ENCODE measurements at places on chromosomes 2 and 18.

GRCh38 chr18:22344908-22345670 is 72.6 kb downstream of the CTAGE1 start:
- DNase-seq, result no peak

DNA sequence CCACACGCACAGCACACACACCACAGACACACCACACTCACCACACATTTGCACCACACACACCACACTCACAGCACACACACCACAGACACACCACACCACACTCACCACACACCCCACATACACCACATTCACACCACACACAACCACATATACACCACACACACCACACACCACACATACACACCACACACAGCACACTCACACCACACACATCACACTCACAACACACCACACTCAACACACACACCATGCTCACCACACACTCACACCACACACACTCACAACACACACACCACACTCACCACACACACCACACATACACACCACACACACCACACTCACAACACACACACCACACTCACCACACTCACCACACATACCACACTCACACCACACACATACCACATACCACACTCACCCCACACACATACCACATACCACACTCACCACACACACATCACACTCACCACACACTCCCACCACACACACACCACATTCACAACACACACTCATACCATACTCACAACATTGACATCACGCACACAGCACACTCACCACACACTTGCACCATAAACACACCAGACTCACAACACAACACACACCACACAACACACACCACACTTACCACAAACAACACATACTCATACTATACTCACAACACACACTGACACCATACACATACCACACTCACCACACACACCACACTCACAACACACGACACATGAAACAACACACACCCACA is 60.0 kb downstream of the SDC1 start:
- DNase-seq, result no peak

DNA sequence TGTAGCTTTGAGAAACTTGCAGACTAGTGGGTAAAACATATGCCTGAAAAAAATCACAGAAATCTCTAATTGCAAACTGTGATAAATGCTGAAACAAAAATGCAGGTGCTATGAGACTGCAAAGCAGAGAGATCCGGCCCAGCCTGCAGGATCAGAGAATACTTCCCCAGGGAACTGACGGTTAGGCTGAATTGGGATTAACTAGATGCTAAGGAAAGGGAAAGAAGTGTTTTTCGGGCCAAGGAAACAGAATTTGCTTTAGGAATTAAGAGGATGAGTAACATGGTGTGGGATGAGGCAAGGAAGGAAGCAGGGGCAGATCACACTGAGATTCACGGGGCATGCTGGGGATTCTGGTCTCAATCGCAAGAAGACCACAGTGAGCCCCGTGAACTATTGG is 71.5 kb downstream of the OSBPL6 start:
- no peak for DNase-seq

- DNase-seq, result no peak
These were observed 64.1 kb upstream of the RAB6C start for GRCh38 chr2:129915303-129915840.

DNA sequence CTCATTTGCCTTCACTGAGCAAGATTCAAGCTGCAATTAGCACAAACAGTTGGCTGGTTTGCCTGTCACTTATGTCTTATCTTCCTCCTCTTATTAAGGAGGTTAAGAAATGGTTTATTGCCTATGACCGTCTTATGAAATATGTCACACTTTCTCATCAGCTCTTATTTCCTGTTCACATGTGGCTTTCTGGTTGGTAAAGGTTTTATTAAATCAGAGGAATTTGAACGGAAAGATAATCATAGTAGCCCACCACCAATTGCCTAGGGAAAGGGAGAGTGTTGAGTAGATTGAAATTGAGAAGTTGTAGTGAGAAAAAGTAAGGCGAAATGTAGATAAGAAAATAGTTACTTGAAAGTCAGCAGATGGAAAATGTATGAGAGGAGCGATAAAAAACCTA is 4.2 kb upstream of the IL1R1 start:
- no peak for DNase-seq

GRCh38 chr2:114442510-114442909 is at the start of gene DPP10:
DPP10 (plus strand) TSS chr2:114442641.
- no peak for DNase-seq

DNA sequence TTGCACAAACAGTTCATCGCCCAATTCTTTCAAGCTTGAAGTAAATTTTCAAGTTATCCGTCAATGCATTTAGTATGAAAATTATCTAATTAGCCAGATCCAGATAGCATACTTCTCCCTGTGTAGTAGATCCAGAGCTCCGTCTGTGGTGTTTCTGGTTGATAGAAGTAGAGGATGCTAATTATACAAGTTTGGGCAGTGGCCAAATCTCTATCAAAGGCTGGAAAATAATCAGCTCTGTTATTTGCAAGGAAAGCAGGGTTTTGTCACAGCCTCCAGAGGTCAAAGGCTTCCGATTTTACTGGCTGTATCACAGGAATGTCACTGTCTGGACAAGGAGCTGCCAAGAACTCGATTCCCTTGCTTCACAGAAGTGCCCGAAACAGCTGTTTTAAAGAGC is 28.6 kb downstream of the LRRC30 start:
- no peak for DNase-seq

DNA sequence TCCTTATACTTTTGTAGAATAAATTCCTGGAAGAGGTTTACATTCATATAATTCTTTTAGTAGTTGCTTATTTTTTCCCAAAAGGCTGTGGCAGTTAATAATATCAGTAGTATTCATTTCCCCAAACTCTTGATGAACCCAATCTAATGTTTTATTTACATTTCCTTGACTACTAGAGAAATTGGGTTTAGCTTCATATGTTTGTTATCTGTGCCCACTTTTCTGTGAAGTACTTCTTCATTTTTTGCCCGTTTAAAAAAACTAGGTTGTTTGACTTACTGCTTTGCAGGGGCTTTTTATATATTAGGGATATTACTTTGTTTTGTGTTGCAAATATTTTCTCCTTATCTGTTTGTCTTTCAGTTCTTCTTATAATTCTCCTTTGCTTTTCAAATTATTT is 17.2 kb downstream of the RALB start:
- DNase-seq, result no peak

GRCh38 chr18:62524440-62525200 is 1.8 kb downstream of the ZCCHC2 start:
- peak; percentile 71 for DNase-seq

GRCh38 chr2:125516496-125517109 is 1139.4 kb upstream of the GYPC start:
- no peak for DNase-seq

- no peak for DNase-seq
These were observed 782 bp downstream of the MTA3 start for GRCh38 chr2:42569116-42569711.

GRCh38 chr2:45069684-45070083 is 60.4 kb upstream of the SIX2 start:
- DNase-seq, result no peak

- DNase-seq, result no peak
These were observed 98.0 kb upstream of the BZW1 start for GRCh38 chr2:200713704-200714064.

- no peak for DNase-seq
These were observed 46.5 kb downstream of the DPP10 start for GRCh38 chr2:114488841-114489530.

DNA sequence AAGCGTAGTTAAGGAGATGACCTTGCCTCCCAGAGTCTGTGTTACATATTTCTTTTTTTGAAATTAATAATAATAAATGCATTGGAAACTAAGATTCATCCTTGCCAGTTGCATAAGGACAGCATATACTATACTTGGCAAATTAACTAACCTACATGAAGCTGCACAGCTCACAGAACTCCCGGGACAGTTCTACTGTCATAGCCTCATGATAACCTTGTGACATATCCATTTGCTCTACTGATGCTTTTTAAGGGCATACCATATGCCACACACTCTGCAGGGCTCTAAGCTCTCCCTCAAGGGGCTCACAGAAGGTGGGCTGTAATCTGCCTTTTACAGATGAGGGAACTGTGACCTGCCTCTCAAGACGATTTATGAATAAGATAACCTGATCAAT is 3.8 kb downstream of the ITGB1BP1 start:
- no peak for DNase-seq

DNA sequence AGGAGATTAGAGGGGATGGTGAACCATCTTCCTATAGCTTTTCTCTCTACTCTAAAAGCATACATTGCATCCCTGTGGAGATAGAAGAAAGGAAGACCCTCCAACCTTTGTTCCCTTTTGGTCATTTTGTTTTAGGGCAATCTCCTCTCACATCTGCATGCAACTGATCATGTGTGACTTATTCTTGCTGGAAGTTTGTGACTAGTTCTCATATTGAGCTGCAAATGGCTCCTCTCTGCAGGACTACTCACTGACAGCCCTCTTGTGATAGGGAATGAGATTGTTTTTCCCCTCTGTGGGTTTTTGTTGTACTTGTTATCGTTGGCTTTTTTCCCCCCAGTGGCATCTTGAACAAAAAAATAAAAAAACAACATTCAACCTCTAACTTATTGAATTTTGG is 416.0 kb upstream of the CNTNAP5 start:
- DNase-seq, result no peak

DNA sequence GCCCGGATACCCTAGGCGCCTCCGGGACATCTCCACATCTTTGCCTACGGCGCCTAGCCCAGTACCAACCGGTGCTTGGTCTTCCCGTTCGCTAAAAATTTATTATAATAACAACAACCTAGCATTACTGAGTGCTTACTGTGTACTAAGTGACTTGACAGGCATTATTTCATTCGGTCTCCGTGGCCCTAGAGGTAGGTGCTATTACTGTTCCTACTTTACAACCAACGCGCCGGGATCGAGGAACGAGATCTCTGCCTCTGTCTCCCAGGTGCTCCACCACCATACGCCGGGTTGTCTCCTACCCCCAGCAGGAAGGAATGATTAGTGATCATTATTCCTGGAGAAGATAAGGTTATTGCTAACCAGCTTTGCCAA is 657 bp upstream of the BIN1 start:
- peak; percentile 12 for DNase-seq

- DNase-seq, result no peak
These were observed 1082.5 kb upstream of the GYPC start for GRCh38 chr2:125573432-125573831.

DNA sequence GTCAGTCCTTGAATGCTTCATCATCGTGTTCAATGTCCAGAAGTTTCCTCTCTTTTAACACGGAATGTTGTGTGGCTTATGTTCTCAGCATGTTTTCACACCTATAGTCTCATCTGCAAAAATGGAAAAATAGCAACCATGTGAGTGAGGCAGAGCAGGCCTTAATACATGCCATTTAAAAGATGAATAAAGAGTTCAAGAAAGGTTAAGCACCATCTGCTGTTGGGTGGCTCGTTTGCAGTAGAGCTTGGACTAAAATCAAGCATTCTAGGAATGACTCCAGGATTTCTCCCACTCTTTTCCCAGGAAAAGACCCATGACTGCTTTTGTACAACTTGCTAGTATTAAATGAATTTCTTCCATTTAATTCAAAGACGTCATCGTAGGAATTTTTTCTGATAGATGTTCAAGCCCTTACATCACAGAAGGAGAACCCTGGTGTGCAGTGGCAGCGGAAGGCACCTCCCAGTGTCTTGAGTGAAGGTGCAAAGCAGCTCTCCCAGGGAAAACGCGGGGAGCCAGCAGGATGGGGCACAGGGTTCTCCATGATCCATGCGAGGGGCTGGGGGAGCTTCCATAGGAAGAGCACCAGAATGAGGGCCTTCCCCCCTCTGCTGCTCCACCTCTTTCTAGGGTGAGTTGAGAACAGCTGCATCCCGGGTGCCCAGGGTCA is 9.6 kb downstream of the DCDC2C start:
- no peak for DNase-seq

DNA sequence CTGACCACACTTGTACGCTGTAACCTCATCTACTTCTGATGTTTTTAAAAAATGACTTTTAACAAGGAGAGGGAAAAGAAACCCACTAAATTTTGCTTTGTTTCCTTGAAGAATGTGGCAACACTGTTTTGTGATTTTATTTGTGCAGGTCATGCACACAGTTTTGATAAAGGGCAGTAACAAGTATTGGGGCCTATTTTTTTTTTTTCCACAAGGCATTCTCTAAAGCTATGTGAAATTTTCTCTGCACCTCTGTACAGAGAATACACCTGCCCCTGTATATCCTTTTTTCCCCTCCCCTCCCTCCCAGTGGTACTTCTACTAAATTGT is 2.1 kb downstream of the RHOB start:
- no peak for DNase-seq

GRCh38 chr2:18833941-18834340 is 244.6 kb upstream of the NT5C1B start:
- no peak for DNase-seq

- no peak for DNase-seq
These were observed 150.3 kb upstream of the DNMT3A start for GRCh38 chr2:25491966-25492532.

DNA sequence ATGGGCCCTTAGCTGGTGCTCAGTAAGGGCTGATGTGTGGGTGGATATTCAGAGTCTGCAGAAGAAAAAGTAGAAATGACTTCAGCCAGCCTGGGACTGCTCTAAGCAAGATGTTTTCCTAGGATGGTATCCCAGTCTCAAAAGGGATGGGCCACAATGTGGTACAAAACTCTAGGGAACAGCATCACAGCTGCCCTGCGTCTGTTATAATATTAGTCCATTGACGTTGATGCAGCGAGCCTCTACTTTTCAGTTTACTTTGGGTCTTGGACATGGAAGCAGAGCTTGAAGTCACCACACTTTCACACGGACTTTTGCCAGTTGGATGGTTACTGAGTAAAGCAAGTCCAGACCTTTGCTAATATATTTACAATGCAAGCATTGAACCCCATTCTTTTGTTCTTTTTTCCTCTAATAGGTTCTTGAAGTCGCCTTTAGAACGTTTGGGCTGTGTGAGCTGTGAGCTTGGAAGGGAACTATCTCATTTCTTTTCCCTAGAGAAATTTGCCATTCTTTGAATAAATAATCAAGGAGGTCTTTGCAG is 105.7 kb downstream of the RDH14 start:
- no peak for DNase-seq

GRCh38 chr2:198807131-198807530 is 650.6 kb downstream of the SATB2 start:
- DNase-seq, result no peak

DNA sequence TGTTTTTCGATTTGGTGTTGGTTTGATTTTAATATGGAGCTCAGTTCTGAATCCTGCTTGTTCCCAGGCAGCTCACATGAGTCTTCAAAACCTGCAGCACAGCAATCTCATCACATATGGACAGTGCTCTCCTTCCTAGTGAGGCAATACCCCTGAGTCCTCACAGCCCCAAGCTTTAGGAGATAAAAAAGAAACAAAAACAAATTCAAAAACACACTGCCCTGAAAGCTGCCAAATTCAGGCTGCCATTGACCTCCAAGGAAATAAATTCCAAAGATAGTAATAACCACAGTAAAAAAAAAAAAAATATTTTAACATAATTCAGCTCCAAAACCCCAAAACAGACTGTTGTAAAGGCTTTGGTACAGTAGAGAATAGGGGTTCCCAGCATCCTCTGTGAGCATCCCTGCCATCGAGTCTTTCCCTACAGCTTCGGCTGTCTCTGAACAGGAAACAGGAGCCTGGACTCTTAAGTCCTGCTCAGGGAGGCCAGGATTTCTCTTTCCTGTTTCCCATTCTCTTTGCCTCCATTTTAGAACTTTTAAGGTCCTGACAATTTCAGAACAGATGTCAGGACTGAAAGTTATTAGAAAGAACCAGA is 14.7 kb upstream of the SP3 start:
- DNase-seq, result no peak

- no peak for DNase-seq
These were observed 174.2 kb downstream of the LNPK start for GRCh38 chr2:175827856-175828255.

All from naive thymus-derived CD4-positive, alpha-beta T cell (primary cell).